ENCODE measurements at places on chromosomes 7 and 10.
A peak's percentile ranks its signal among the peaks of the same experiment; 100 is the strongest.

- DNase-seq = no peak
Observed at GRCh38 chr7:7054252-7054830, 128.0 kb upstream of the C1GALT1 start.

DNA sequence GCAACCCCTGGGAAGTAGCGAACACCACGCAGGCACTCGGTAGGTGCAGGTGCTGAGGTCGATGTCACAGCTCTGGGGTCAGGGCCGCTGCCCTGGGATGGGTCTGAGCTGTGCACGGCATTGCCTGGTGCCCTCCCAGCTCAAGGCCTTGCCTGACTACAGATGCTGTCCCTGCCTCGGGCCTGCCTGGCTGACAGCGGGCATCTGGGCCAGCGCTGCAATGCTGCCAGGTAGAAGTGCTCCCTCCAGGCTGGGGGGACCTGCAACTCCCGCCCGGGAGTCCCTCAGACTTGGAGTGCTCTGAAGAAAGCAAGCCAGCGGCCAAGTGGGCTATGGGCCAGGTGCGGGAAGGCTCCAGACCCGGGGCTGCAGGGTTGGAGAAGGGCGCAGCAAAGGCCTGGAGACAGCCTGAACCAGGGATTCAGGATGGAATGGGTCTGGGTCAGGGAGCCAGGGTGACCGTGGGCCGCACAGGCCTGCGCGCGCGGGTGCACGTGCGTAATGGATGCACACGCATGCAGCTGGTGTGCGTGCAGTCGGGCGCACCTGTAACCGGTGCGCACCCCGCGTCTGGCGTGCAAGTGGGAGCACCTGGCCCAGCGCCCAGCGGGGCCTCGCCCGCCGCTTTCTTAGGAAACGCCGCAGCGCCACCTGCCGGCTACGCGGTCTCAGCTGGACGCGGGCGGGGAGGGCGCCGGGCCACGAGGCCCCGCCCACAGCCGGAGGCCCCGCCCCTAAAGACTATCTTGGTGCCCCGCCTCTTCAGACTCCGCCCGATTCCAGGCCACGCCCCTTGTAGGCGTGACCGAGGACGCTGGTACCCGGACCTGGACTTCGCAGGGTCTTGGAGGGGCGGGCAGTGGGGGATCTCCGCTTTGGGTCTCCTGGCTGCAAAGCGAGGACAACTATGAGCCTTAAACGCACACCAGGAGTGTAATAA is 46.7 kb downstream of the MICALL2 start:
- peak; percentile 90 for DNase-seq

DNA sequence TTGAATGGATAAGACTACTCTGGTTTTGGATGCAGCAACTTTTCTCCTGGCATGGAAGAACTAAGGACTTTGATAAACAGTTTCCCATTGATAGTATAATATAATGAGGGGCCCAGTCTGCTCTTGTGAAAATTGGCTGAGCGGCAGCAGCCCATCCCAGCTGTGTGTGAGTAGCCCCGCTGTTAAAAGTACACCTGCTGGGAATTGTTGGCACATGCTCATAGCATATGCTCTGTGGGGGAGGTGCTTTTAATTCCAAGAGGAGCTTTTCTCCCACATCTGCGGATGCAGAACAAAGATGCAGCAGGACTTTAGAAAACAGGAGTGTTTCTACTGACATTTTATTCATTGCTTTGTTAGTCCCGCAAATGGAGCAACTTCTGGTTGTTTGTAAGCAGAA is 19.0 kb downstream of the SRI start:
- no peak for DNase-seq

GRCh38 chr10:117928741-117929140 is 118.0 kb downstream of the RAB11FIP2 start:
- DNase-seq = no peak

- DNase-seq = no peak
Observed at GRCh38 chr10:110959379-110960332, 40.3 kb downstream of the SHOC2 start.

- DNase-seq = no peak
Observed at GRCh38 chr7:23175938-23176337, 5.9 kb upstream of the NUP42 start.

- no peak for DNase-seq
Observed at GRCh38 chr7:103752995-103753394, 236.5 kb downstream of the RELN start.

DNA sequence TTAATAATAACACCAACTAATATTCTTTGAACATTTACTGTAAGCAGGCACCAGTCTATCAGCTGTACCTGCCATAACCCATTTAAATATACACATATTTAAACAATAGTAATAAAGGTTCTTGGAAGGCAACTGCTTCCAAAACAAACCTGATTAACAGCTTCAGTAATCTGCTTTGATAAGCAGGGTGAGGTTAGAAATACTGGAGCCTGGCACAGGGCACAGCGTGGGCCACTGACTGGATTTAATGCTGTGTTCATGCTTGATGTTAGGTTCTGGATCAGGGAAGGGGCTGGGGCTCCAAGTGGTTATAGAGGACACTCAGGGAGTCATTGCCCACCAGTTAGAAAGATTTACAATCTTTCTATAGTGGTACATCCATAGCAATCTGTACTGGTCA is 10.9 kb upstream of the C10orf120 start:
- DNase-seq = no peak

GRCh38 chr7:108459922-108460551 is 3.8 kb upstream of the NRCAM start:
- no peak for DNase-seq

- DNase-seq = no peak
Observed at GRCh38 chr7:133682364-133683181, 429.7 kb downstream of the EXOC4 start.

DNA sequence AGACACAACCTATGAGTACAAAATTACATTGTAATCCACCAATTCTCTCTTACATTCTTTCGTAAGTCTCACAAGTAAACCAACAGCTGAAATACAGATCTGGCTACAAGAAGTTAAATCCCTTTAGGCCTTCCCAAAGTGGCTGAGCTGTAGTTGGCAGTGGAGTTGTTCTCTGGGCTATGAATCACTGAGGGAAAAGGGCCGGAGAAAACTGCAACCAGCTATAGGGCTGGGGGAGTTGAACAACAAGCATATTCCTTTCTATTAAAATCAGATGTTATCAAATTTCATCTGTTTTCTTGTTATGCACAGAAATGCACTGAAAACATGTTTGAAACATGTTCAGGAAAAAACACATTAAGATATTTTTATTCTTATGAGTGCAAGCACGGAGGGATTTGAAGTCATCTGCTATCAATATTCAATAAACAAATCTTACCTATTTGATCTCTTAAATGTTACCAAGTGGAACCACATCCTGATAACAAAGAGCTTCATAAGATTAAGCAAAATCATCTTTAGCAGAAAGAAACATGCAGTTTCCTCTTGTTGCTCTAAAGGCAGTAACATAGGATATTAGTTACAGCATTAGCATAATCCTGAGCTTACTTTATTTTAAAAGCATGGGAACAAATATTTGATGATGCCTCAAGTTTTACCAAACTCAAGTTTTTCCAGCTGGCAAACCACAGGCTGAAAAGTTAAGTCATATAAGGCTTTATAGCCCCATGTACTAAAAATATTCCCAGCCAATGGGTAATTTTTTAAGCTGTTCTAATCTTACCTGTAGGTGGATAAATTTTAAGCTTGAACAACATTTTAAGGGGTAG is 212.7 kb downstream of the TAX1BP1 start:
- DNase-seq = no peak

DNA sequence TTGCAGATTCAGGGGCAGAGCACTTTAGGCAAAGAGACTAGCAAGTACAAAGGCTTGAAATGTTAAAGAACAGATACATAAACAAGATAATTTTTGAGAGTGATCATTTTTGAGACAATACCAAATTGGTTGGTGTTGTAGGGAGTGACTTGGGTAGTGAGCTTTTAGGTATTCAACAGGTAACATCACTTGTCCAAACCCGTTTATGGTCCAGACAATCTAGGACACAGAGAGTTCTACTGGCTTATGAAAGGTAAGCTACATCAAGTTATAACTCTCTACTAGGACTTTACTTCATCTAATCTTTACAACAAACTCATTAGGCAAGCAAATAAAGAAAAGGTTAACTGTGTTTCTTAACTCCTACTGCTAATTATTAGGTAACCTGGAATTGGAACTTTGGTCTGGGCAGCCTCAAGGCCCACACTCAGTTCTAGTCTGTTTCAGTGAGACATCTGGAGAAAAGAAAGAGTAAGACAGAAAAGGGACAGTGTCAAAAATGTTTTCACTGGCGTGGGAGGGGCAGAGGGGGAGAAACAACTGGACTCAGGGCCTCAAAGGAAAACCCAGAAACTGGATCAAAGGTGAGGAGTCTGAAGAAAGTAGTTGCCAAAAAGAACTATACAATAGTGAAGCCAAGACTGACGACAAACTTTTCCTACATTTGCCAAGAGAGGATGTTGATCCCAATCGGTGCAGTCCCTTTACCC is 39.2 kb downstream of the GNAT3 start:
- no peak for DNase-seq

- DNase-seq = no peak
Observed at GRCh38 chr7:101287032-101287431, 34.6 kb downstream of the IFT22 start.

DNA sequence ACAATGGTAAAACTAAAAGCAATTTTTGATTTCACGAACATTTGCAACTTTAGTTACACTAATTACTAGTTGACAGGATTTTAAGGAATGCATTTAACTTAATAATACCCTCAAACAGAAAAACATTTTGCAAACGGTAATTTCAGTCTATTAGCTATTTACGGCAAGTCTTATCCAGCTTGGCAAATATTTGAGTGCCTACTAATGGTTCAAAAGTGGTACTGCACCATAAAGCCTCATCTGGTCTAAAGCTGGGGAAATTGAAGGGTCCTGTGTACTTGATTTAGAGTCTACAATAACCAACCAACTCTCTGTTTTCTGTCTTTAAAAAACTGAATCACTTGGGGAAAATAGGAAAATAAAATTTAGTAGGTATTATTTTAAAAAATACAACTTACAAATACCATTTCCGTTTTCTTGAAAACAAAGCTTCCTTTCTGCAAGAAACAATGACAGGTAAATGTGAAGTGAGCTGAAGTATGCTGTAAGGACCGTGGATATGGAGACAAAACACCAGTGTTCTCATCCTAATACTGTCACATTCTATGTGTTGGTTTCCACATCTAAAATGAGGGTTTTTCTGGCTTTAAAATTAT is 142.3 kb downstream of the VPS50 start:
- no peak for DNase-seq

DNA sequence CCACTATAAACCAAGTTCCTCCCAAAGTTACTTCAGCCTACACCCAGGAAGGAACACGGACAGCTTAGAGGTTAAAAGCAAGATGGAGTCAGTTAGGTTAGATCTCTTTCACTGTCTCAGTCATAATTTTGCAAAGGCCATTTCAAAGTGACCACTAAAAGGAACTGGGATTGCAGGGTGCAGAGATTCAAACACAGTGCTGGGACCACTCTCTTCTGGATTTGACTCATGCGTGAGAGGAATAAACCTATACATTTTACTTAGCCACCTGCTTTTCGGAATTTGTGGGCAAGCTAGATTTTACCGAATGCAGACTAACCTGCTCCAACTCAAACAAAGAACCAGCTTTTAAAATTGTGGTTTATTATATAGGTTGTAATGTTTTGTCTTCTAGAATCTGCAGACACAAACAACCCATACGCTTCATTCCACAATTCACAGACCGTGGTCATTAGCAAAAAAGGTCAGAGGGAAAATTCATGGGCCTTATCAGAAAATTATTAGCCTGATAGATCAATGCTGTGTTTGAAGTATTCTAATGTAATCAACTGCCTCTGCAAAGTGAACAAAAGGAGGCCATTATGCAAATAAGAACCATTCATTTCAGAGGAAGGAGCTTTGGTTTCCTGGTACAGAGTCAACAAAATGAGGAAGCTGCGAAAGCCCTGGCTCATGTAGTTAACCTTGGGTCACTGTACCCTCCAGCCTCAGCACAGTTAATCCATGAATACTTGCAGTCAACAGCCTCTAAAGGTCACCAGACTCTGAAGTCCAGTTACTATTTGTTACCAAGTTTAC is 342.7 kb upstream of the KLF6 start:
- no peak for DNase-seq

DNA sequence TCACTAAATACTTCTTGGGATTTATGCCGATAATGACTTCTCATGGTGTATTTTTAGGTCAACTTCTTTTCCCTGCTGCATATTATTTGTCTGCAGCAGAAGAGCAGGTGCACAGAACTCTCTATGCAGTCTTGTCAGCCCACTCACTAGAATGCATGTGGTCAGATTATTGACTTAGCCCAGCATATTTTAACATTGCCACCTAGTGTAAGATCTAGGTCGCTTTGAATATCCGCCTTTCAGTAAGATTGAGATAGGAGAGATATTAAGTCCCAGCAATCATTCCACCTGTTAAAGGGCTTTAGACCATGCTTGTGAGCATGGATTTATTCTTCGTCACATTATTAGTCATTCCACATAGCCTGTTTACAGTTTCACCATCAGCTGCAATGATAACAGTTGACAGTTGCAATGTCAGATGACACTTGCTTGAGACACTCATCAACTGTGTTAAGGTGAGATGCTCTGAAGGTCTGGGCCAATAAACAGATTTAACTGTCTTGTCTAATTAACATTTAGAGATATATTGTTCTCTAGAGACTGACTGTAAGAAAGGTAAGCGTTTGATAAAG is 491.7 kb downstream of the ARL4A start:
- no peak for DNase-seq

DNA sequence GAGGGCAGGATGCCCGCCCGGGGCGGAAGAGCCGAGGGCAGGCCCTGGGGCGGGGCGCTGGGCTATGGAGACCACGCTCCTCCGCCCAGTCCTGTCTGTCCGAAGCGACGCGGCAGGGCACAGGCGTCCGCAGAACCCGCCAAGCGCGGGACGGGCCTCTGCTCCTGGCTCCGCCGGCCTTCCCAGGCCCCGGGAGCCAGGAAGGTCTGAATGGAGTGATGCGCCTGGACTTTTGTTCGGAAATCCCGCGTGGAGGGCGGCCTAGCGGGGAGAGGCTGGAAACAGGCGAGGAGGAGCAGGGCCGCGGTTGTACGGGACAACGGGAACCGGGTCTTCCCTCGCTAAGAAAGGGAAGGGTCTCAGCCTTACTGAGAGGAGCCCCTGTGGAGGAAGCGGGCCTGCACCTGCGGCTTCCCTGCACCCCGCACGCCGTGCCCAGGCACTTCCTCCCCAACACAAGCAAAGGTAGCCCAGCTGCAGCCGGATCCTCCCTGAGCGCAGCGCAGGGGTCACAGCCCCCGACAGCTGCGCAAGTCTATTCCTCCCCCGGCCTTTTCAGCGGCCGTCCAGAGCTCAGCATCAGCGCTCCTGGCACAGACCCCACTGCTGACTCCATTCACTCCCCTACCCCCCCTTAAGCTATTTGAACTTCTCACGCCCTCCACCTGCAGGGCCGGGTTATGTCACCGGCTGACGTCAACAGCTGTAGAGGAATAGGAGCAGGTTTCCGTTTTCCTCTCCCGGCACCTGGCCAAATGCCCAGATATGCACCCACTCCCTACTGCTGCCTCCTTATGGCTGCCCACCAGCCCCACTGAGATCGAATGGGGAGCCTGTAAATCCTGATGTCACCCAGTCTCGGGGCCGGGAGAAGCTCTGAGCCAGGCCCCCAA is 143.2 kb upstream of the RET start:
- peak; percentile 63 for DNase-seq

GRCh38 chr7:26574476-26574875 is 282.8 kb downstream of the SNX10 start:
- no peak for DNase-seq

- DNase-seq = no peak
Observed at GRCh38 chr7:55022002-55022985, 3.5 kb downstream of the EGFR start.

GRCh38 chr10:520402-520787 is 169.1 kb downstream of the DIP2C start:
- DNase-seq = peak; percentile 53

GRCh38 chr10:98619446-98619845 is 172.7 kb upstream of the HPS1 start:
- no peak for DNase-seq
